ENCODE measurements at places on chromosomes 6 and 20. TPM values are rescaled to one million over a fixed set of nuclear protein-coding genes. Genes with fewer than 3 reads are reported as not detected.

The PROKR2 gene
- total RNA-seq: not detected

The DNMT3B gene
- total RNA-seq: 2.2 TPM

The CNBD2 gene
- total RNA-seq: 5.4 TPM

The MACROD2 gene
- total RNA-seq: not detected

- no peak for DNase-seq
- peaks cover 7% of the 10 kb centered on the region for H3K36me3 ChIP-seq
- H3K27ac ChIP-seq: no peak overlapping the region
- H3K4me1 ChIP-seq: no peaks in the 10 kb centered on the region
Observed at GRCh38 chr6:29603456-29603855, 18.5 kb downstream of the OR2H2 start.

GRCh38 chr6:144662812-144663365 is 377.8 kb downstream of the UTRN start:
- H3K36me3 ChIP-seq: peaks cover 13% of the 10 kb centered on the region
- no peak overlapping the region for H3K27ac ChIP-seq
- no peak overlapping the region for H3K4me3 ChIP-seq
- no peaks in the 10 kb centered on the region for H3K27me3 ChIP-seq
- no peak for DNase-seq

DNA sequence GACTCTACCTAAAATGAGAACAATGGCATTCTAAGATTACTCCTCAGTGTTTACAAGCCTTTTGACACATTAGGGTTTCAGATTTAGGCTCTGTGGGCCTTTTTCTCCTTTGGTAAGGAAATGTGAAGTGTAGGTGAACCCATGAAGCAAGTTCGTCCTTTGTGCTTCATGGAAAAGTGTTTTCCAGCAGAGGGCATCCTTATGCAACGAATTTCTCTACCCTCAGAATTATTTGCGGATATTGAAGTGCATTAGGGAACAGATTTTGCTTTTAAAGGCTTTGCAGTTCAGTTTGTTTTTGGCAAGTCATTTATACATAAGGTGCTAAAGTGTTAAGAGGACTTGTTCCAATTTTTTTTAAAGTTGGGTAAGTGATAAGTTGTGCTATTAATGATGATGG is 55.7 kb upstream of the FERMT1 start:
- H3K36me3 ChIP-seq: no peaks in the 10 kb centered on the region
- no peak overlapping the region for H3K4me3 ChIP-seq
- no peaks in the 10 kb centered on the region for H3K4me1 ChIP-seq
- DNase-seq: no peak
- H3K27me3 ChIP-seq: peaks cover 2% of the 10 kb centered on the region

DNA sequence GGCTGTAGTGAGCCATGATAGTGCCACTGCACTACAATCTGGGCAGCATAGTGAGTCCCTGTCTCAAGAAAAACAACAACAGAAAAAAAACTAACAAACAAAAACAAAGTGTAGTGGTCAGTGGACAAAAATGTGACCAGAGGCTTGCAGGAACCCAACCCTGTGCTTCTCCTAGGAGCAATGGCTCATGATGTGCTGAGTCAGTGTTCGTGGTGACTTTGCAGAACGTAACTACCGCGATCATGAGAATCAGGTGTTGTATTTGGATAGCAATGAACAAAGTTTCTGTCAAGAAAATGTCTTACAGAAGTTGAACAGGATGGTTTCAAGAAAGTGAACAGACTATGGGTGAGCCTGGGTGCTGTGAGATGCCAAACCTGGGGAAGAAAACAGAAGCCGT is 18.5 kb upstream of the FOXC1 start:
- H3K27me3 ChIP-seq: peaks cover 34% of the 10 kb centered on the region
- H3K4me1 ChIP-seq: peaks cover 2% of the 10 kb centered on the region
- no peak for DNase-seq
- H3K4me3 ChIP-seq: no peak overlapping the region
- no peaks in the 10 kb centered on the region for H3K36me3 ChIP-seq
- no peak overlapping the region for H3K27ac ChIP-seq

DNA sequence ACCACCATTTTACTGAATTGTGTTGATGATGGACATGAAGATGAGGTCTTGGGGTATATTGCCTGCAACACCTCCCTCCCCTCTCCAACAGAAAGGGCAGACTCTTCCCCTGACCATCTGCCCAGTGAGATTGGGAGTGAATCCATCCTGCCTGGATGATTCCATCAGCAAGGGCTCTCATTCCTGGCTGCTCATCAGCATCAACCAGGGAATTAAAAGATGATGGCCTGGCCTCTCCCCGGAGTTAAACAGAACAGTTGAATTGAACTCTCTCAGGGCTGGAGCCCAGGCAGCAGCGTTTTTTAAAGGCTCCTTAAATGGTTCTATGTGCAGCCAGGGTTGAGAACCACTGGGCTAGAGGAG is 14.6 kb upstream of the MRPS18A start:
- H3K27ac ChIP-seq: no peak overlapping the region
- H3K36me3 ChIP-seq: no peaks in the 10 kb centered on the region
- no peak for DNase-seq
- H3K4me1 ChIP-seq: peaks cover 12% of the 10 kb centered on the region
